H1 (cell line): ENCODE measurements at places on chromosomes 12 and 14.

GRCh38 chr12:72035625-72036024, 97.0 kb downstream of the TPH2 start:
- no peak for DNase-seq
- H3K4me3 ChIP-seq = no peak overlapping the region
- H3K27me3 ChIP-seq = no peaks in the 10 kb centered on the region
- no peaks in the 10 kb centered on the region for H3K36me3 ChIP-seq

DNA sequence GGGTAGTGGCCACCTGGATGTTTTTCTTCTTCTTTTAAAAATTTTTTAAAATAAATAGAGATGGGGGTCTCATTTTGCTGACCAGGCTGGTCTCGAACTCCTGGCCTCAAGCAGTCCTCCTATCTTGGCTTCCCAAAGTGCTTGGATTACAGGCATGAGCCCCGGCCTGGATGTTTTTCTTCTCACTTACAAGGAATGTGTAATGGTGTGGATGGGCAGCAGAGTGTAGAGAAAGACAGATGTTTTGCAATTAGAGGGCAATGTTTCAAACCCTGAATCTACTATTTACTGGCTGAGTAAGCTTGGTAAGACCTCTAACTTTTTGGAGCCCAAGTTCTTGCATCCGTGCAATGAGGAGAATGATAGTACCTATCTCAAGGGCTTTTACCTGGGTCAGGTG, 48.1 kb downstream of the ADCK1 start:
- no peak for DNase-seq
- no peaks in the 10 kb centered on the region for H3K4me1 ChIP-seq
- no peaks in the 10 kb centered on the region for H3K36me3 ChIP-seq
- no peaks in the 10 kb centered on the region for H3K27me3 ChIP-seq
- no peak overlapping the region for H3K27ac ChIP-seq
- no peak overlapping the region for H3K4me3 ChIP-seq

DNA sequence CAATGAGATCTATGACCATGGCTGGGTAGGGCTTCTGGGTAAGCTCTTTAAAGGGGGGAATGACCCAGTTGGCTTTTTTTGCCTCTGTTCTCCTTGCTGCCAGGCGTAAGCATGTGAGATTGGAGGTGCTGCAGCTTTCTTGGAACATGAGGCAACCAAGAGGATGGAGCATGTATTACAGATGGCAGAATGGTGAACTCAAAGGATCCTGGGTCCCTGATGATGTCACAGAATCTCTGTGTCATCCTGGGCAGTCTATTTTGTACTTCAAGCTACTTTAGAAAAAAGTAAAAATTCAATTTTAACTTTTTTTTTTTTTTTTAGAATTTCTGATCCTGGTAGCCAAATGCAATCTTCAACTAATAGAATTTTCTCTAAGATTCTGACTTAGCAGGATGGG, 8.0 kb downstream of the KRT82 start:
- DNase-seq = no peak
- no peak overlapping the region for H3K27ac ChIP-seq
- peaks cover 2% of the 10 kb centered on the region; the same call in 1 of the 2 replicates for H3K4me1 ChIP-seq
- no peaks in the 10 kb centered on the region for H3K36me3 ChIP-seq

GRCh38 chr14:99001241-99001640, 270.8 kb downstream of the BCL11B start:
- H3K36me3 ChIP-seq = no peaks in the 10 kb centered on the region
- no peak overlapping the region for H3K4me3 ChIP-seq
- H3K4me1 ChIP-seq = no peaks in the 10 kb centered on the region
- no peak overlapping the region for H3K27ac ChIP-seq
- no peaks in the 10 kb centered on the region for H3K27me3 ChIP-seq
- no peak for DNase-seq

DNA sequence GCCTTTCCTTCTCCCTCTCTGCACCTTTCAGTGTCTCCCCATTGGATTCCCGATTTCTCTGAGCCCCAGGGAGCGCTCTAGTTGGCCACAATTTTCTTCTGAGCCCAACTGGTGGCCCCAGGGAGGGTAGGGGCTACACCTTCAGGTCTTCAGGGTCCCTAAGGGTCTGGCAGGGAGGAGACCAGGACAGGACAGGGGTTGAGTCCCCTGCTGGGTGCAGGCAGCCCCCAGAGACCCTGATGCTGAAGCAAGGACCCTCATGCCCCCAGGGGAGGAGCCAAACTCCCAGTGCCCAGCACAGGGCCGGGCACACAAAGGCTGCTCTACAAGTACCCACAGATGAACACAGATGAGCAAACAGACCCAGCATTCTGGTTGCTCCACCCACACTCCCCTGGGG, 12.7 kb downstream of the FOXN4 start:
- no peak overlapping the region for H3K27ac ChIP-seq
- H3K36me3 ChIP-seq = no peaks in the 10 kb centered on the region
- H3K4me3 ChIP-seq = no peak overlapping the region
- no peak for DNase-seq
- no peaks in the 10 kb centered on the region; the same call in 1 of the 2 replicates for H3K27me3 ChIP-seq

- no peaks in the 10 kb centered on the region for H3K36me3 ChIP-seq
- DNase-seq = no peak
- H3K27ac ChIP-seq = no peak overlapping the region
- no peak overlapping the region for H3K4me3 ChIP-seq
Measured at GRCh38 chr12:8970432-8970831, 18.9 kb upstream of the KLRG1 start.

DNA sequence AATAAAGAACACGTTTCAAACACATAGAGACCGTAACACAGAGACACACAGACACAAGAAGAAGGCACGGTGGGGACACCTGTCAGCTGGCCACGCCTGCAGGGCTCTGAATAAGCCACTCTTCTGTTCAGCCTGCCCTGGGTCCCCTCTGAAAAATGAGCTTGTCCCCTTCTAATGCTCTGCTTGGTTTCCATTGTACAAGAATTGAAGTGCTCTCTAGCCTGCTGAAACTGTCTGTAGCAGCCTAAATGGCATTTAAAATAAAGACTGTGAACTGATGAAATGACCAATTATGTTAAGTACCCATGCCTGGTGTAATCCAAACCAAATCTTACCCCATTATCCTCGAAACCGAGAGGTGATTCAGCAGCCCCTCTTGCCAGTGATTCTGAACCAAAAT, 139.8 kb downstream of the FOXN3 start:
- peaks cover 18% of the 10 kb centered on the region for H3K36me3 ChIP-seq
- H3K4me3 ChIP-seq = no peak overlapping the region
- H3K4me1 ChIP-seq = 0 out of 2 replicates have a peak, but pooled peaks cover 3% of the 10 kb centered on the region
- no peaks in the 10 kb centered on the region for H3K27me3 ChIP-seq
- no peak overlapping the region for H3K27ac ChIP-seq
- DNase-seq = no peak

DNA sequence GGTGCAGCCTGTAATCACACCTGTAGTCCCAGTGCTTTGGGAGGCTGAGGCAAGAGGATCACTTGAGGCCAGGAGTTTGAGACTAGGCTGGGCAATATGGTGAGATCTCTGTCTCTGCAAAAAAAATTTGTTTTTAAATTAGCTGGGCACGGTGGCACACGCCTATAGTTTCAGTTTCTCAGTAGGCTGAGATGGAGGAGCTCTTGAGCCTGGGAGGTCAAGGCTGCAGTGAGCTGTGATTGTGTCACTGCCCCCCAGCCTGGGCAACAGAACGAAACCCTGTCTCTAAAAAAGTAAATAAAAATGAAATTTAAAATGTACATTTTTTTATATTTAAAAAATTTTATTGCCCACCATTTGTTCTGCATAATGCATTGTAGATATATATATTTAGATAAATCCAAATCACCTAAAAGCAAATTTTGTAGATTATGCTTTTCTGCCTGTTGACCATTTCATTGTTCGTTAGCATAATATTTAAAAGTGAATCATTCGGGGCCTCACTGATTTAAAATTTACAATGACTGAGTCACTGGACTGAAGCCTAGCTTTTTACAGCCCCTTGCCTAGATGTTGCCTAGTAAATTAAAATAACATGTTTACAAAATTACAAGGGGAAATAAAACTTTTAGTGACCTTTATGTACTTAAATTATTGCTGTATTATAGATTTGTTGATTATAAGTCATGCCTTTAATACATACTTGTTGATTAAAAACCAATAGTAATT, 87.9 kb downstream of the USP15 start:
- DNase-seq = no peak
- H3K27ac ChIP-seq = no peak overlapping the region
- no peaks in the 10 kb centered on the region; the same call in 1 of the 2 replicates for H3K36me3 ChIP-seq
- H3K4me3 ChIP-seq = no peak overlapping the region
- H3K27me3 ChIP-seq = no peaks in the 10 kb centered on the region
- H3K4me1 ChIP-seq = no peaks in the 10 kb centered on the region

DNA sequence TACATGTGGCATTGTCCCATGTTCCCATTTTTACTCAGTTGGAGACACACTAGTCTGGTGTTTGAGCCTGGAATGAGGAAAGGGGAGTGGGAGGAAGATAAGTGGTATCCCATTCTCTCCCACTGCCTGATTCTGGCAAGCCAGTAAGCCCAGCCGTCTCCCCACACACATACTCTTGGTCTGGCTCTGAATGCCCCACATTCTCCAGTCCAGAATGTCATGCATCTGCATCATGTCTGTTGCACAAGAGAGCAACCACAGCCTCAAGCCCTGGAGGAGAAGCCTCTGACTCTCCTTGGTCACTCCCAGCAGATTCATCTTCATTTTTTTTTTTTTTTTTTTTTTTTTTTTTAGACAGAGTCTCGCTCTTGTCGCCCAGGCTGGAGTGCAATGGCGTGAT, 48.0 kb downstream of the DRAM1 start:
- no peaks in the 10 kb centered on the region for H3K27me3 ChIP-seq
- no peaks in the 10 kb centered on the region for H3K4me1 ChIP-seq
- no peak for DNase-seq
- H3K4me3 ChIP-seq = no peak overlapping the region
- no peak overlapping the region for H3K27ac ChIP-seq

DNA sequence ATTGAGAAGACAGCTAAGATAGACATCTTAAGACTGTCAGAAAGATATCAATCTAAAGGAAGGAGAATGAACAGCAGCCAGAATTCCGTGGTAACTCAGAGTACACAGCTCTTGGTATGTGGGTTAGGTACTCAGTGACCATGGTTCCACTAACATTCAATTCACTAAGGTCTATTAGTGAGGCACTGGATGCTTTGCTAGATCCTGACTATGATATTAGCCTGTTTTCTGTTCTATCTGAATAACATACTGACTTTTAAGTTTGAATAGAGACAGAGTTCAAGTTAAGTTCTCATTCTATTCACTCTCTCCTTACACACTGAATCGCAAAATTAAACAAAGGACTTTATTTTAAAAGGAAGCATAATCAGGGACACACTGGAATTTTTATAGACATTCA, 106.4 kb downstream of the PRKD1 start:
- no peaks in the 10 kb centered on the region for H3K4me1 ChIP-seq
- no peaks in the 10 kb centered on the region for H3K36me3 ChIP-seq
- no peak for DNase-seq
- H3K27me3 ChIP-seq = no peaks in the 10 kb centered on the region

DNA sequence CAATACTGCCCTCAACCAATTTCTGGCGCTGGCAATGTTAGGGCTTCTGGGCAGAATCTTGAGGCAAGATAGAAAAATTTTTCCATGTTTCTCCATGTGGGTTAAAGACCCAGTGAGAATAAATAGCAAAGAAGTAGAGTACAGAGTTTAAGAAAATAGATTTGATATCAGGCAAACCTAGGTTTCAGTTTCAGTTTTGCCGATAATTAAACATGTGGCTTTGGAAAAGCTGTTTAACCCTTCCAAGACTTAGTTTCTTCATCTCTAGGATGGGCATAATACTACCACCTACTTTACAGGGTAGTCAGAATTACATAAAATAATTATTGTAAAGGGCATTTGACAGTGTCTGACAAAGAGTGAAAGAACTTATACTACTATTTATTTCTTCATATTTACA, 360.4 kb downstream of the PCNX1 start:
- H3K27ac ChIP-seq = no peak overlapping the region
- H3K36me3 ChIP-seq = no peaks in the 10 kb centered on the region
- no peaks in the 10 kb centered on the region for H3K27me3 ChIP-seq
- DNase-seq = no peak

GRCh38 chr14:82492157-82492556, 958.5 kb upstream of the SEL1L start:
- no peak overlapping the region for H3K4me3 ChIP-seq
- no peak for DNase-seq
- no peaks in the 10 kb centered on the region for H3K4me1 ChIP-seq
- H3K27me3 ChIP-seq = no peaks in the 10 kb centered on the region

GRCh38 chr12:67592228-67593011, 56.1 kb upstream of the DYRK2 start:
- H3K27ac ChIP-seq = no peak overlapping the region
- no peaks in the 10 kb centered on the region for H3K36me3 ChIP-seq
- no peak overlapping the region for H3K4me3 ChIP-seq

DNA sequence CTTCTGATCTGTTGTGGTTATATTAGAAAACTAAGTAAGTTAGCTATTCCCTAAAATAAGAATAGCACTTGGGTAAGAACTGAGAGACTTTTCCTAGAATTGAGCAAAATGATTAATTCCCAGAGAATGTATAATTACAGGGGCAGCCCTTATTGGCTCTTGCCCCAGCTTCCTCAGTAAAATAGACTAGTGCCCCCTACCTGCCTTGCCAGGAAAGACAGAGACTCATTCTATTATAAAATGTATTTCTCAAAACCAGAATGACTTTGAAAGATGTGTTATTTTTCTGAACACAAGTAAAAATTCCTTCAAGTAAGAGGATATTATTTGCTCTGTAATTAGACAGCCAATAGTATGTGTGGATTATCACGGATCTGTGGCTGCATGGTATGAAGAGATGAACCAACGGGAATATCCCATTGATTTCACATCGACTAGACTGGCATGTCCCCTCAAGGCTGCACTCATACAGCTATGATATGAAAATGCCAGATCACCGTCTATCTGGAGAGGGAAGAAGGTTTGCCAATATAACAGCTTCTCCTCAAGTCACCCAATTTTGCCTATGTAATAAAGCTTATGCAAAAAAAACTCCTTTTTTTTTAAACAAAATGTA, 7.4 kb upstream of the GLRX5 start:
- no peak overlapping the region for H3K4me3 ChIP-seq
- no peak overlapping the region for H3K27ac ChIP-seq
- no peaks in the 10 kb centered on the region for H3K27me3 ChIP-seq

- no peaks in the 10 kb centered on the region for H3K36me3 ChIP-seq
- H3K4me3 ChIP-seq = no peak overlapping the region
- DNase-seq = no peak
- H3K27ac ChIP-seq = no peak overlapping the region
Measured at GRCh38 chr14:88095791-88096190, 90.9 kb downstream of the GPR65 start.

- no peaks in the 10 kb centered on the region for H3K36me3 ChIP-seq
- H3K4me3 ChIP-seq = no peak overlapping the region
- no peak overlapping the region for H3K27ac ChIP-seq
- DNase-seq = no peak
- H3K4me1 ChIP-seq = no peaks in the 10 kb centered on the region
Measured at GRCh38 chr12:42059127-42059526, 85.5 kb downstream of the GXYLT1 start.

GRCh38 chr12:30880061-30880460, 46.5 kb upstream of the TSPAN11 start:
- no peak overlapping the region for H3K27ac ChIP-seq
- no peak overlapping the region for H3K4me3 ChIP-seq
- no peaks in the 10 kb centered on the region for H3K27me3 ChIP-seq
- DNase-seq = no peak
